Fibroblast of skin of back (primary cell): ENCODE measurements at places on chromosomes 2 and 18.

DNA sequence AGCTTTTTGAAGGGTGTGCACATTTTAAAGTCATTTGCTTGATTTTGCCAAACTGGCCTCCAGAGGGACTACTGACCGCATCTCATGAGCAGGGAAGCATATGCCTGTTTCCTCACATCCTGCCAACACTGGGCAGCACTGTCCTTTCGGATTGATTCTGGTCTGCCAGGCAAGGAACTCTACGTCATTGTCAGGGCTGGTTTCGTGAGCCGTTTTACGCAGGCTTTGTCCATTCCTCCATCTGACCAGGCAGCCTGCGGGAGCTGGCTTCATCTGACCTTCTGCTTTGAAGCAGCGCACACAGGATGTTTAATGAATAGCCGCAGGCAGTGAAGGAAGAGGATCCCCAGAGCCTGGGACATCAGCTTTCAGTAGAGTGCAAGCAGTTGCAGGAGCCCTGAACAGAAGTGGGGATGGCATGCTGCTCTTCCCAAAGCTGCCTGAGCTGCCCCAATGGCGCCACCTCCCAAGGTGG lies 46.3 kb upstream of the SEMA4C start:
- no peak for DNase-seq

DNA sequence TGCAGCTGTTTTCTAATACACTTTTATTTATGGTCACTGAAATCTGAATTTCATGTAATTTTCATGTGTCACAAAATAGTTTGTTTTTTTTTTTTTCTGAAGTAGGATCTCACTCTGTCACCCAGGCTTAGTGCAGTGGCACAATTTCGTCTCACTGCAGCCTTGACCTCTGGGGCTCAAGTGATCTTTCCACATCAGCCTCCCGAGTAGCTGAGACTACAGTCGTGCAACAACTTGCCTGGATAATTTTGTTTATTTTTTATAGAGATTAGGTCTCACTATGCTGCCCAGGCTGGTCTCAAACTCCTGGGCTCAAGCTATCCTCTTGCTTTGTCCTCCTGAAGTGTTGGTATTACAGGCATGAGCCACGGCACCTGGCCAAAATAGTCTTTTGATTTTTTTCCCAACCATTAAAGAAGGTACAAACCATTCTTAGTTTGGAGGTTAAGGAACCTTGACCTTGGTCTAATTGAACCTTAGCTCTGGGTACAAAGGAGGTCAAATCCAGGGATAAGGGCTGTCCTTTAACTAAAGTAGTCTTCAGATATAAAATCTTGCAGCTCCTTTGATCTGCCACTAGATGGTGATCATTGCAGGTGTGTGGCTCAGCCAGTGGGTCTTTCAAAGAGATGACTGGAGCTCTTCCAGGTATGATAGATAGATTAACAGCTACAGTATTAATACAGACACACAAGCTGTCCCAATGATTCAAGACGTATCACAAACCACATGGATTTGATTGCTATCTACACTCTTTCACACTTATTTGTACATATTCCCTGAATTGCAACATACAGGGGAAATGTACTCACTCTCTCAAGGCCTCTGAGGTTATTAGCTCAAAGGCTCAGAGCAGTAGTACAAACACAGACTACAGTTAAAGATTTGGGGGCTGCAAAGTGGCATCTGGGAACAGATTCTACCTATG lies 4.7 kb upstream of the KRCC1 start:
- DNase-seq = peak; percentile 35

DNA sequence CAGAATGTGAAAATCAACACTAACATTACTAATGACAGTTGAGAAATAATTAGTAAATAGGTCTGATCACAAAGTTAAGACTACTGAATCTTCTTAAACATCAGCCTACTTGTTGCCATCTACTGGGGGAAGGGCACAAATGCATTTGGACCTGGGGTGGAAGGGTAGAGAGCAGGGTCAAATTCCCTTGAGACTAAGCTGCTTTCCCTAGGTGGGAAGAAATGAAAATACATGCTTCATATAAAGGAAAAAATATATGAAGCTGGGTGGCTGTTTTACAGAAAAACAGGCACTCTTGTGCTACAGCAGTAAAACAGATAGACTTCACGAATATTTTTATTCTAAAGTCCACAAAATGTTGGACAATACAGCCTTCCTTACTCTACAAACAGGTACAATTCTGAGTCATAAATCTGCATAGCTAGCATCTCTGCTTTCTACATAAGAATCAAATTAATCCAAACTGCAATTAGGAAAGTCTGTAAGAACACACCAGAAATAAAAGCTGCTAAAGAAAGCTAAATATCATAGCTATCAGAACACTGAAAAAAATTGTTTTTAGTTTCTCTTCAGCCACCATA lies 10.9 kb downstream of the TRIP12 start:
- no peak for DNase-seq

DNA sequence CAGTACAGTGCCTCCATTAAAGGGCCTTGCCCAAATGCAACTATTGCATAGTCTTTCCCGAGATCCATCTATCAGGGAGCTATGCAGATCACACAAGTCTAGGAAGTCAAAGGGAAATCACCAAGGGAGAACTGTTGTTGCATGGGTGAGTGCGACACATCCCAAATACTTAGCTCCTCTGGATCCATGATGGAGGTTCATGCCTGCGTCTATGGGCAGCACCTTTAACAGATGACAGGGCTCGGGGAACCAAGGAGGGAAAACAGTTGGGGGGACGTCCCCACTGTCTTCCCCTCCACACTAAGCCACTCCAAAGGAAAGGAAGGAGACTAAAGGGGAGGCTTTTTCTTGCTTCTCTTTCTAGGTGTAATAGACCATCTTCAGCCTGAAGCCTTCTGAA lies 552.8 kb upstream of the PKDCC start:
- DNase-seq = no peak

- DNase-seq = no peak
Observed at GRCh38 chr2:63463142-63463541, 125.1 kb downstream of the WDPCP start.

GRCh38 chr2:162972383-162972782 lies 133.8 kb upstream of the KCNH7 start:
- no peak for DNase-seq

GRCh38 chr2:215454519-215455246 lies 18.8 kb upstream of the FN1 start:
- DNase-seq = no peak

- no peak for DNase-seq
Observed at GRCh38 chr2:233497692-233498091, 68.9 kb downstream of the USP40 start.

- DNase-seq = no peak
Observed at GRCh38 chr18:67621906-67622305, 105.4 kb upstream of the DSEL start.

- DNase-seq = peak; percentile 32
Observed at GRCh38 chr2:239251971-239252370, 148.8 kb downstream of the HDAC4 start.

GRCh38 chr2:230863031-230863430 lies 1.7 kb upstream of the ITM2C start:
- no peak for DNase-seq

GRCh38 chr2:127219171-127220070 lies 678 bp downstream of the CYP27C1 start:
- DNase-seq = peak; percentile 30

- peak; percentile 2 for DNase-seq
Observed at GRCh38 chr2:139911160-139911559, 1131.0 kb upstream of the NXPH2 start.

DNA sequence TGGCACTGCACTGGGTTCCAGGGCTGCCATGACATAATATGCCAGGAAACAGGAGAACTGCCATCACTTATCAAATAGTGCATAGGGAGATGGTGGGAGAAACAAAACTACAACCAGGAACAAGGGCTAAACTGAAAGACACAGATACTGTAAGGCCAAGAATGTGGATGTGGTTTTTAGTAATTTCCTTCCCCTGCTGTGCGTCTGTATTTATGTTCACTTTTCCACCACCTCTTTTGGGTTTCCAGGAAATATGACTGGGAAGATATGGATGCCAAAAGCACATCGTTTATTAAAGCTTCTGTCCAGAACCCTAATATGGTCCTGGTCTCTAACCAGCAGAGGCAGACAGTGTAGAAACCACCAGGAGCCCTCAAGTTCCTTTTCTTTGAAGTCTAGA lies 759.7 kb upstream of the FANCL start:
- DNase-seq = peak; percentile 61

- peak; percentile 58 for DNase-seq
Observed at GRCh38 chr2:133484106-133484505, 84.2 kb downstream of the NCKAP5 start.

DNA sequence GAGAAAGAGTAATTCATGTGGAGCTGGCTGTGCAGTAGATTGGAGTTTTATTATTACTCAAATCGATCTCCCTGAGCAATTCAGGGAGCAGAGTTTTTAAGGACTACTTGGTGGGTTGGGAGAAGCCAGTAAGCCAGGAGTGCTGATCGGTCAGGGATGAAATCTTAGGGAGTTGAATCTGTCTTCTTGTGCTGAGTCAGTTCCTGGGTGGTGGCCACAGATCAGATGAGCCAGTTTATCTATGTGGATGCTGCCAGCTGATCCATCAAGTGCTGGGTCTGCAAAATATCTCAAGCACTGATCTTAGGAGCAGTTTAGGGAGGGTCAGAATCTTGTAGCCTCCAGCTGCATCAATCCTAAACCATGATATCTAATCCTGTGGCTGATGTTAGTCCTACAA lies 17.0 kb upstream of the UGT1A8 start:
- DNase-seq = no peak

GRCh38 chr2:23454501-23455120 lies 69.6 kb downstream of the KLHL29 start:
- no peak for DNase-seq

- DNase-seq = no peak
Observed at GRCh38 chr2:190979906-190980629, 33.9 kb downstream of the STAT1 start.

GRCh38 chr2:229775614-229776313 lies 61.4 kb upstream of the DNER start:
- DNase-seq = peak; percentile 17

- DNase-seq = no peak
Observed at GRCh38 chr2:595141-595815, 81.9 kb downstream of the TMEM18 start.

- DNase-seq = no peak
Observed at GRCh38 chr2:203590496-203590895, 55.4 kb upstream of the RAPH1 start.

DNA sequence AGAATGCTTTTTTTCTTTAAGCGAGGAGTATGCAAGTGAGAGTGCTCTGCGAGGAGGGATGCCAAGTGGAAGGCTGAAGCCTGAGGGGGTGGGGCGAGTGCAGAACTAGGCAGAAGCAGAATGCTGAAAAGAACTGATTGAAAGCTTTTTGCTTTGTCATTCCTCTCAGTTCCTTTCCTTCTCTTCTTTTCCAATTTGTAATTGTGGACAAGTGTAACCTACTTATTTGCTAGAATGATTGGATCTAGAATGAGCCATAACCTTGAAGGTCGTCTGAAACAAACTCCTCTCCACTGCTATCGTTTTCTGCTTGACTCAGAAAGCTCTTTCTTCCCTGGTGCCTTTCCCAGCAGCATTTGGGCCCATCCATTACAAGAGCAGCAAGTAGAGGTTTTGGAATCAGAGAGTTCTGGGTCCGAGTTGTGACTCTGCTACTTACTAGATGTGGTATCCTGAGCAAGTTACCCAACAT lies 115.3 kb downstream of the METTL8 start:
- no peak for DNase-seq

GRCh38 chr18:33022370-33022769 lies 249.5 kb upstream of the KLHL14 start:
- DNase-seq = no peak

DNA sequence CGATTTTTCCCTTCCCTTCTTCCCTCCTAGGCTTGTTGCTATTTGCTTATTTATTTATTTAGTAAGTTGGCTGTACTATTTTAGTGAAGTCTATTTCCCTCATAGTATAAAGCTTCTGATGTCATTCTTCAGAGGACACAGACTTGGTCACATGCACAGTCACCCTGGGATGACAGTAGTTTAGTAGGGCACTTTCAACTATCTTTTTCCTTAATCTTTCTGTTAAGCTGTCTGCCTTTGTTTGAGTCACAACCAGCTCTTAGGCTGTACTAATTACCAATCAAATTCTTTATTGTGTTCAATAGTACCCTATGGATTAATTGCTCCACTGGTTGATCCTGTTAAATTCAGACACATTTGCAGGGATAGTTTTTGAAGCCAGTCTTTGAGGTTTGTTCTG lies 26.9 kb upstream of the RAB31 start:
- no peak for DNase-seq

- DNase-seq = no peak
Observed at GRCh38 chr2:241273210-241274020, 42.1 kb downstream of the HDLBP start.

GRCh38 chr2:148926981-148927401 lies 52.0 kb downstream of the KIF5C start:
- no peak for DNase-seq

DNA sequence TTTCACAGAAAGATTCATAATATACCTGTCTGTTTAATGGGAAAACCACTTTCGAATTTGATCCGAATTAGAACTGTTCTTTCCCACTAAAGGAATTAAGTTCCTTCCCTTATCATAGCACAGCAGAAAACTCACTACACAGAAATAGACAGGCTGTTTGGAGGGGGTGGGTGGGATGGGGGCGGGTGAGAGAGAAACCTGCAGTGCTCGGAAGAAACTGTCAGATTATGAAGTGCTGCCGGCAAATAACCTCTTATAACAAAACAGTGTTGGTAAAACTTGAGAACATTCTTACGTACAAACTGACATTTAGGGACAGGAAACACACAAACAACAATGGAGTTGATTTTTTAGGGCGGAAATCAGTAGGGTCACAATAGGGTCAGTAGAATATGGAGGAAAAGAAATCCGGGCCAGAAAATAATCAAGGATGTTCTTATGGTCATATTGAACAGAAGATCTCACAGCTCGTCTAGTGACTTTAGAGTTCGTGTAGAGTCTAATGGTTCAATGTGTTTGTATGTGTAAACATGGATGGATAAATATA lies 756.0 kb upstream of the LRATD1 start:
- DNase-seq = no peak

DNA sequence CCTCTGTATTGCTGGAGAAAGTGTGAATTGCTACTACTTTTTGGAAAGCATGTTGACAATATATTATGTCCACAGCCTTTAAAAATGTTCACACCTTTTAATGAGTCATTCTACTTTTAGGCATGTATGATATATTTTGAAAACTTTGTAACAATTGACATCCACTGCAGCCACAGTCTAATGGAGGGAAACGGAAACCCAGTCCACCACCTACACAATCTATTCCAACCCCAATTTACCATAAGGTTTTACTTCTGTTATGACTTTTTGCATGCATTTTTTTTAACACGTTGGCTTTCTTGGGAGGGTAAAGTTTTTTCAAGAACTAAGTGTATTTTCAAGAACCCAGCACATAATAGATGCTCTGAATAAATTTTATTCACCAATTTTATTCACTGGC lies 38.5 kb upstream of the ATP8B1 start:
- DNase-seq = no peak

DNA sequence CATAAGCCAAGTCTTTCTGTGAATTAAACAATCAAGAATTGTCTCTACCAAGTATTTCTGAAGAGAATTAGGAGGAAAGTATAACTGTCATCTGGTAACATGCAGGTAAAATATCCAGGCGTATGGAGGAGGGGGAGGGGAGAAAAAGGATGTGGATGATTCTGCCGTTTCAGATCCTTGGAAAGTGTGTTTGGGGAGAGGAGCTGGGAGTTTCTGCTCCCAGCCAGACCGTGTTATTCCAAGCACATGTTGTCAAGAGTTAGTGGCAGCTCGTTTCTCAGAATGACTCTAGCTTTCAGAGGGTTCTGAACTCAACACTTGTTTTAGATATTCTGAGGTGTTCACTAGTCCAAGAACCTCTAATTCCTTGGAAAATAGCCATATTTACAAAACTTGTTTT lies 137.6 kb downstream of the FAM124B start:
- DNase-seq = no peak
